ENCODE measurements at places on chromosomes 13 and 19.
A peak's percentile ranks its signal among the peaks of the same experiment; 100 is the strongest.

GRCh38 chr19:45138303-45138751 lies 22.5 kb downstream of the NKPD1 start:
- no peak for DNase-seq

DNA sequence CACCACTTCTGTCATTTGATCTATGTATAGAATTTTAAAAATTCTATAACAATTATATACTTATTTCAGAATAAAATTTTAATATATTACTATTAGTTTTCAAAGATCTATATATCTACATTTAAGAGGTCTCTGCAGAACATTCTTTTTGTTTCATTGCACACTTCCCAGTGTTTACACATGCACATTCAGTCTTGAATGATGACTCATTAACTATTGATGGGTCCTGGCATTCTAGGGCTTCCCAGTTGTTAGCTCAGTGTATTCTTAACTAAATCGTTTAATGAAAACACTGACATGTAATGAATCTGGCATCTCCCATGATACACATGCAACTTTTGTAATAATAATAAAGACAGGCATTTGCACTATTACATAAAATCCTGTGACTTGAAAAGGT lies 324.6 kb downstream of the KLF12 start:
- DNase-seq: no peak

DNA sequence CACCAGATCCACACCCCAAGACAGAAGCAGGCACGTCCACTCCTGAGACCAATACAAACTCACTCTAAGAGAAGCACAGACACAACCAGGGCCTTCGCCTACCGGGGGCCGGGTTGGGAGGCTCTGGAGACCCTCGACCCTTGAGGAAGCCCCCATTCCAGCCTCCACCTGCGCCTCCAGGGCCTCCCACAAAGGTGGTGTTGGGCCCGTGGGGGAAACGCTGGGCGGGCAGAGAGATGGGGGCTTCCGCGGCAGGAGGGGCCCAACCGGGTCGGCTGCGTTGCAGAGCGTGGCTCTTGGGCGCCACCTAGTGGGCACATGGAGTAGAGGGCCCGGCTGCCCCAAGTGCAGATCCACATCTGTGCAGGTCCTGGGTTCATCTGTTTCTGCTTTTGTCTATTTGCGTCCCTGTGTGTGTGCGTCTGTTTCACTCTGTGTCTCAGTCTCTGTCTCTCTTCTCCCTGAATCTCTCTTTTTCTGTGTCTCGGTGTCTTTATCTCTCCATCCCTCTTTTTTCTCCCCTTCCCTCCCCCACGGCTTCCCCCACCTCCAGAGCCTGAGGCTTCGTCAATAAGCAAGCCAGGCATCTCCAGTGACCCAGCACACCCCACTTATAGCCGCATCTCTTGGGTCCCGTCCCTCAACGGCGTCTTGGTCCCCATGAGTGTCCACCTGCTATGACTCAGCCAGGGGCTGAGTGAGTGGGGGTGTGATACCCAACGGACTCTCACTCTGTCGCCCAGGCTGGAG lies 10.5 kb upstream of the TINCR start:
- DNase-seq: peak; percentile 52

- DNase-seq: no peak
Observed at GRCh38 chr13:51158365-51158764, 47.3 kb upstream of the C13orf42 start.

DNA sequence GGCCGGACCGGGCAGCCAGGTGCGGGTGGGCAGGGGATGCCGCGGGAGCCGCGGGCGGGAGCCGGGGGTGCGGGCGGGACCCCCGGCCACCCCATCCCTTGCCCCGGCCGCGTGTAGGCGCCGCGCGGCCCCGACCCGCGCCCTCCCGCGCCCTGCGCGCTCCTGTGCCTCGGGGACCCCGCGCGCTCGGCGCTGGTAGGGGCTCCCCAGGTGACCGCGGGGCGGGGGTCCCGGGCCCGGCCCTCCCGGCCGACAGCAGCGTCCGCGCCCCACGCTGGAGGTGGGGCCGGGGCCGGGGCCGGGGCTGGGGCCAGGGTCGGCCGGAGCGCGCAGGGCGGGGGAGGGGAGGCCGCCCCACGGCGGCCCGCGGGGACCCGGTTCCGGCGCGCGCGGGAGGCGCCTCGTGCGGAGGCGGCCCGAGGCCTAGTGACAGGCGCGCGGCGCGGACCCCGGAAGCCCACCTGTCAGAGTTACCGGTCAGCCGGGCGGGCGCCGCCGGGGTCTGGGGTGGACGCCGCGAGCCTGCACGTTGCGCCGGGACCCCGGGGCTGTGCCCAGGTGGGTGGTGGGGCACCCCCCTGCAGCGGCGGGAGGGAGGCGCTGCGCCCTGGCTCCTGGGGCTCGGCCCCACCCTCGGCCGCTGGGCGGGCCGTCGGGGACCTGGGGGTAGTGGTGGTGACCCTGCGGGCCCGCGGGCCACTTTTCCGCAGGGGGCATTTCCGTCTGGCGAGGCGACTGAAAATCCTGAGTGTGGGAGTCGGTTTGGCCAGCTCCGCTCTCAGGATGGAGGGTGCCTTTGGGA lies 518 bp downstream of the TFDP1 start:
- DNase-seq: no peak

DNA sequence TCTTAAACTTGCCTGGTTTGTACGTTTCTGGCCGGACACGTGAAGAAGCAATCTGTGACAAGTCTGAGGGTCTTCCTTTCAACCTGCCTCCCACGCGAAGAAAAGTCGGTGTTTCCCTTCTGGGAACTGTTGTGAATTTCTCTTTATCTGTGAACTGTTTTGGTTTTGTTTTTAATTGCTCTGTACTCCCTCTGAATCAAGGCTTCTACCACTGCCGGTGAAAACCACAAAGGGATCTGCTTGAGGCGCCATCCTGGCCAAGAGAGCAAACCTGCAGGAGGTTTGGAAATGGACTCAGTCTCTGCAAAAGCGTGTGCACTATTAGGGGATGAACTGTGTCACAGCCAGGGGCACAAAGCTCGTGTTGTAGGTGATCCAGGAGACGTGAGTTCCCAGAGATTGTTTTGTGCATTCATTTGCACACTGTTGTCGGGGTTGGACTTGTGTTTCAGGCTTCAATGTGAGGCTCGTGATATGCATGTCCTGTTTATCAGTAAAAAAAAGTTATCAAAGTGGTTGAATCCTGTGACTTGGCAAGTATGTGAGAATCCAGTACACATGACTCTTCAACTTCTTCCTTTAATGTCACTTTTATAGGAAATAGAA lies 9.7 kb downstream of the SIGLEC8 start:
- no peak for DNase-seq

- DNase-seq: no peak
Observed at GRCh38 chr13:97749174-97749573, 204.3 kb upstream of the IPO5 start.

DNA sequence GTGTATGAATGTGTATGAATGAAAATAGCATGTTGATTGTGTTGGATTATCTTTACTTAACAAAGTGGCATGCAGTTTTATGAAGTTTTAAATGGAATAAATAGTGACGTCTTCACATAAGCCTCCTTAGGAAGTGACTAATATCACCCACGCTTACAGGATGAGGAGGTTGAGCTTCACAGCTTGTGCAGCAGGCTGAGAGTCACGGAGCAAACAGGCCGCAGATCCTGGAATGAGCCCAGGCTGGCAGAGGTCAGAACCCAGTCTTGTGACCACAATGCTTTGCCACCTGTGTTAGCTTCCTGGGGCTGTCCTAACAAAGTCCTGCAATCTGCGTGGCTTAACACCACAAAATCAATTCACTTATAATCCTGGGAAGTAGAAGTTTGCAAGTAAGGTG lies 20.8 kb downstream of the LAIR2 start:
- no peak for DNase-seq

DNA sequence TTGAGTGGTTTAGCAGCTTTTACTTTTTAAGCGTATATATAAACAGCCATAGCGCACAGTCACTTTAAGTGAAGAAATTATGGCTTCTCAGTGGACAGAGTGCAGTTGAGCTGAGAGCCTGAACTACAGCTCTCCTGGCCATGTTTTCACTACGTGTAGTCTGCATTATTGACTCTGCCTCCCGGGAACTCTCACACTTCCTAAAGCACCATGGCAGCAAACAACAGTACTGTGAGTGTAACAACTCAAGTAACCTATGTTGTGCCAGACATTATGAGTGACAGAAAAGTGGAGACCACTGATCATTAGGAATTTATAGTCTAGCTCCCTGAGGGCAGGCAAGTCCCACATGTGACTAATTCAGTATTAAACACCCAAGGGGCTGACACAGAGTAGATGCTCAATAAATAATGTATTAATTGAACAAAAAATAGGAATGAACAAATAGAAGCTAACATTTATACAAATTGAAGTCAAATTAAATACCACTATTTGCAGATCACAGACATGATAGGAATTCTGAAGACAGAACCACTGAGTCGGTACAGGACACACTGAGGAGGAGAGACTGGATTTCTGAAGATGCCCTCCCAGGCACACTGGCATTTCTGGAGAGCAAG lies 19.7 kb downstream of the EFNB2 start:
- no peak for DNase-seq

GRCh38 chr19:53019684-53020083 lies 6.0 kb downstream of the ERVV-1 start:
- DNase-seq: no peak

DNA sequence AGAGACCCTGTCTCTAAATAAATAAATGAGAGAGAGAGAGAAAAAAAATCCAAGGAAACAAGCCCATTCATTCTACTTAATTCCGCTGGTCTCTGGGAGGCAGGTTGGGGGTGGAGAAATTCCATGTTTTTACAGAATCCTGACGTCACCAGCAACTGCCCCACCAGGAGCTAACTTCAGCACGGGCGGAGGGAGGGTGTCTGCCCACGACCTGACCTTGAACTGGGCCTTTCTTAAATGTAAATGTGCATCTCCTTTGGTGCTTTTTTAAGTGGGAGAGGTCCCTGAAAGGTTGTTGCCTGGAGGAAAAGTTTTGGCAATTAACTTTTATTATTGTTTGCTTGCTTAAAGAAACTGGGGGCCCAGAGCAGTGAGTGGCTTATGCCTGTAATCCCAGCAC lies 15.5 kb downstream of the KLF2 start:
- no peak for DNase-seq

DNA sequence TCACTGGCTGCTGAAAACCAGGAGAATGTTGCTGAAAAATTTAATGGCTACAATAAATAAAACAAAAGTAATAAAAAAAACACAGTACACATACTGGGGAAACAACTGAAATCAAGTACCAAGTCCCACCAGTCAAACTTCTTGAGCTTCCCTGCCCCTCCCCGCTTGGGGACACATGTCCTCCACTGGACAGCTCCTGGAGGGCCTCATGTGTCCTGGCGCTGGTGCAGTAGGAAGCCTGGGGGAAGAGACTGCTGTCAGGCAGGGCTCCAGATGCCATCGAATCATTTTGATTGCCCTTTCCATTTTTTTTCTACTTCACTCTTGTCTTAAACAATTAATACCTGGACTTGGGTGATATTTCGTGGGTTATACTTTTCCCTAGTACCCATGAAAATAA lies 26.6 kb upstream of the SLC35E1 start:
- DNase-seq: no peak

GRCh38 chr19:30854207-30854606 lies 482.0 kb downstream of the ZNF536 start:
- DNase-seq: no peak

- no peak for DNase-seq
Observed at GRCh38 chr19:4583961-4584669, 24.6 kb upstream of the SEMA6B start.

GRCh38 chr19:55528030-55528803 lies 8.7 kb downstream of the SBK2 start:
- no peak for DNase-seq

- DNase-seq: no peak
Observed at GRCh38 chr19:55465460-55466240, 1.1 kb upstream of the C19orf85 start.

- DNase-seq: no peak
Observed at GRCh38 chr13:23949200-23949599, 51.9 kb upstream of the C1QTNF9B start.

DNA sequence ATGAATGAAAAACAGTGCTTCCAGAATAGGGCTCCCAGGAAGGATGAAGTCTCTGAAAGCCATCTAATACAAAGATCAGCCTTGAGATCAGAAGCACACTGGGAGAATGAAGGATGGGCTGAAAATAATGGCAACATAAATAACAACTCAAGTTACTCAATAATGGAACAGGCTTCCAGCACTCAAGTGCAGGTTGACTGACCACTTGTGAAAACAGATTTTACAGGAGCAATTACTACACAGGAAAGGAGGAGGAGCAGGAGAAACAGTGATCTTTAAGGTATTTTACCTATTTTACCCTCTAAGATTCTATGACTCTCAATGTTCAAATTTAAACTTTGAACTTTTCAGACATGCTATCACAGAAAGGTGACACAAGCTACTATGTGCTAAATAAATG lies 106.0 kb downstream of the USP12 start:
- DNase-seq: no peak

GRCh38 chr13:91563799-91564198 lies 165.4 kb downstream of the GPC5 start:
- no peak for DNase-seq

- no peak for DNase-seq
Observed at GRCh38 chr19:44819246-44819832, 10.4 kb downstream of the BCAM start.

- DNase-seq: no peak
Observed at GRCh38 chr19:46514589-46515289, 19.1 kb upstream of the PNMA8B start.

- no peak for DNase-seq
Observed at GRCh38 chr13:100382785-100383184, 205.8 kb downstream of the GGACT start.

DNA sequence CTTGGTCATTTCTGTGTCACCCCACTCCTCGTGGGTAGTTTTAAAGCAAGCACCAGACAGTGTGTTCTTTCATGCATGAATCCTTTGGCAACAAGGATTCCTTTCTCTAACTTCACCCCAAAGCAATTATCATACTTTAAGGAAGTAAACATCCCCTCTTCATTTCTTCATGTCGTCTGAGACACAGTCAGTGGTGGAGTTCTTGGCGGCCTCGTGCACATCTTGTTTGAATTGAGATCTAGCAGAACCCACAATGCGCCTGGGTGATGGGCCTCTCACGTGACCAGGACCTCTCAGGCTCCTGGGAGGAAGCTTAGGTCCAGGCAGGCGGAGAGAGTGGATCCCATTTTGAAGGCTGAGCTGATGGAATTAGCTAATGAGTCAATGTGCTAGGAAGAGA lies 2.6 kb downstream of the ACSBG2 start:
- DNase-seq: no peak

DNA sequence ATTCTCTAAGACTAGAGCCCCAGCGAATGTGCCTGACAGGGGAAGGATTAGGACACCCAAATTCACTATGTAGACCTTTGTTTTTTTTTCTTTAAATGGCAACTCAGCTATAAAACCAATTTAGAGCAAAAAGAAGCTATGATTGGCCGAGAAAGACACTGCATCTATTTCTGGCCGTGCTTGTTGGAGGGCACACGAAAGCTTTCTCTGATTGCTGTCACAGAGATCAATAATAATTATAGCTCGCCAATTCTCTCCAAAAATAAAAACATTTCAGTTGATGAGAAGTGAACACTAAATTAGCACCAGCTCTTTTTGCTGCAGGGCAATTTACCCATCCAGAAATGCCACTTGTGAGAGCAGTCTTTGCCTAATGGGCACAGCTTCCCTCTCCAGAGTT lies 31.2 kb downstream of the CBY2 start:
- no peak for DNase-seq

- DNase-seq: no peak
Observed at GRCh38 chr19:35421362-35421761, 26.7 kb upstream of the FFAR2 start.

GRCh38 chr13:97318532-97318931 lies 96.4 kb downstream of the MBNL2 start:
- DNase-seq: no peak
